Astrocyte of the spinal cord (primary cell): ENCODE measurements at places on chromosomes 7 and 10.

DNA sequence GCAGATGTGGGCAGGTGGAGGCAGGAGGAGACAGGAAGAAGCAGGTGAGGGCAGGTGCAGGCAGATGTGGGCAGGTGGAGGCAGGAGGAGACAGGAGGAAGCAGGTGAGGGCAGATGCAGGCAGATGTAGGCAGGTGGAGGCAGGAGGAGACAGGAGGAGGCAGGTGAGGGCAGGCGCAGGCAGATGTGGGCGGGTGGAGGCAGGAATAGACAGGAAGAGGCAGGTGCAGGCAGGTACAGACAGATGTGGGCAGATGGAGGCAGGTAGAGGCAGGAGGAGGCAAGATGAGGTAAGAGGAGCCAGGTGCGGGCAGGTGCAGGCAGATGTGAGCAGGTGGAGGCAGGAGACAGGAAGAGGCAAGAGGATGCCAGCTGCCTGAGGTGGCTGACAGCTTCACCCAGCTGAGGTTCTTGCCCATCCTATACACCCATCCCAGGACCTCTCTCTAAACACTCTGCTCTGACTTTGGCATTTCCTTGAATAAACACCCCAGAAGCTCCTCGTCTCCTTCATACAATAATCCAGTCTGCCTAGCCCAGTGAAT is 33.0 kb downstream of the PTPRE start:
- no peak for DNase-seq

GRCh38 chr10:121597504-121598262 is 561 bp downstream of the FGFR2 start:
- no peak for DNase-seq

- no peak for DNase-seq
Measured at GRCh38 chr10:132606031-132606491, 68.5 kb downstream of the INPP5A start.

DNA sequence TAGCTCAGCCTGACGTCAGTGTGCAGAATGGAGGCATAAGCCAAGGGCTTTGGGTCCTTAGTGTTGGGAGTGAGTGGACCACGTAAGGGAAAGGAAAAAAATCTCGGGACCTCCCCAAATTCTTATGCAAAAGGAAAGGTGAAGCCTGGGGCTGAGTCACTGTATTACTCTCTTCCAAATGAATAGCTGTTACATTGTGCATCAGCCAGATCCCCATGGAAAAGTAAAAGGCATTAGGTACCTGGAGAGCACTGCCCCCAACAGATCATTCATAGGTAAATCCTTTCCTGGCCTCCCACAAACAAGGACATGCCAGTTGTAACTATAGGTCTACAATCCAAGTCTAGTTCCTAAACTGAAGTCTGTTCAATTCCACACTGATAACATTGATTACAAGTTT is 170.5 kb downstream of the C1GALT1 start:
- no peak for DNase-seq

GRCh38 chr10:122331100-122331499 is 43.4 kb upstream of the PLEKHA1 start:
- DNase-seq, result no peak

DNA sequence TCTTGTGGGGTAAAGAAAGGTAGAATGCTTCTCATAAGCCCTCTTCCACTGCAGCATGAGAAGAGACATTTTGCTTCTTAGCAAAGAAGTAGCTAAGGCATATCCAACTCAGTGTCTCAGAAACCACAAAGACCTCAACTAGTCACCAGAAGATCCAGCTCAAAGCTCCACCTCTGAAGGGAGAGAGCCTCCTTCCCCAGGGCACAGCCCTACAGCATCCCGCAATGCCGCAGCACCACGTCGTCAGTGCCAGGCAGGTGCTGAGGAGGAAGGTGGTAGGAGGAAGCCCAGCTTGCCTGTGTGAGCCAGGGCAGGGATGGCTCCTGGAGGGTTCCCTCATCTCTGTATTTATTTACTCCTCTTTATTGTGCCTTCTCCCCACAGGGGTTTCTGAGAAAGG is 385.6 kb upstream of the NPVF start:
- DNase-seq, result no peak

GRCh38 chr7:101973130-101973529 is 155.7 kb downstream of the CUX1 start:
- no peak for DNase-seq

- DNase-seq, result no peak
Measured at GRCh38 chr7:141410353-141411000, 140.7 kb upstream of the AGK start.

DNA sequence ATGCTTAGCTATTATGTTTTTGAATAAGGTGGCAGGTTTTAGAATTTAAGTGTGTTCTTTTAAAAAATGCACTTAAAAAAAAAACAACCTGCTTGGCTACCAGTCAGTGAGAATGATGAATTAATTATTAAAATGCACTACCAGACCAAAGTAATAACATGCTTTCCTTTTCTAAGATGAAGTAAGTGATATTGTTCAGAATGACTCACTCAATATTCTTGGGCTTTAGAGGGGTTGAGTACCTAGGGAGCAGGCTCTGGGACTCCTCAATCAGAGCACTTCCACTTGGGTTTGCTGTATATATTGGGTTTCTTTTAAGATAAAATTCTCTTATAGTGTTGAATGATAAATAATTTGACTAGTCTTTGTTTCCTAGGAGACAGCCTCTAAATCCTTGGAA is 8.6 kb downstream of the STAM start:
- no peak for DNase-seq

- DNase-seq, result no peak
Measured at GRCh38 chr7:44327981-44328380, 2.6 kb upstream of the CAMK2B start.

DNA sequence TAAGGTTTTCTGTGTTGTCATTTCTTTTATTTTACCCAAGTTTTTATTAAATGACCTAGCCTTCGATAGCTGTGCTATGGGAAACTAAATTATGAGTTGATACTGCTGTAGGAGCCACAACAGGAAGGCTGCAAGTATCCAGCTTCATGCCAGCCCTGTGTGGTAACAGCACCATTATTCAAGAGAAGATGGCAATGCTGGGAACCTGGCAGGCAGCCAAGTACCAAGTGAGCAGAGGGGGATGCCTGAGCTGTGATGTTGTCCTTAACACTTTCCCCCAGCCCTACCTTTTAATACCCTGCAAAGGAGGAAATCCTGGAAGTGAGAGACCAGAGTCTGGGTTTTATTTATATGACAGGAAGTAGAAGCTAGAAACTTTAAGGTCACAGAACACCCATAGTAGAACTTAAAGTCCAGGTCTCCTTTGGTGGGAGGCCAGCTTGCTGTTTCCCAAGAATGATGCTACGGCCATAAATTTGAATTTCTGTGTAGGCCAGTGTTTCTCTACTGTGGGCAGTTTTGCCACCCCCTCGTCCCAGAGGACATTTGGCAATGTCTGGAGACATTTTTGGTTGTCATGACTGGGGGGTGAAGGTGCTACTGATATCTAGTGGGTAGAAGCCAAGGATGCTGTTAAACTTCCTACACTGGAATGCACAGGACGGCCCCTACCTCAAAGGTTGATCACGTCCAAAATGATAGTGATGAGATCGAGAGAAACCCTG is 9.2 kb upstream of the ATXN7L1 start:
- peak; percentile 24 for DNase-seq

GRCh38 chr10:112278871-112279270 is 4.3 kb upstream of the TECTB start:
- DNase-seq, result no peak

DNA sequence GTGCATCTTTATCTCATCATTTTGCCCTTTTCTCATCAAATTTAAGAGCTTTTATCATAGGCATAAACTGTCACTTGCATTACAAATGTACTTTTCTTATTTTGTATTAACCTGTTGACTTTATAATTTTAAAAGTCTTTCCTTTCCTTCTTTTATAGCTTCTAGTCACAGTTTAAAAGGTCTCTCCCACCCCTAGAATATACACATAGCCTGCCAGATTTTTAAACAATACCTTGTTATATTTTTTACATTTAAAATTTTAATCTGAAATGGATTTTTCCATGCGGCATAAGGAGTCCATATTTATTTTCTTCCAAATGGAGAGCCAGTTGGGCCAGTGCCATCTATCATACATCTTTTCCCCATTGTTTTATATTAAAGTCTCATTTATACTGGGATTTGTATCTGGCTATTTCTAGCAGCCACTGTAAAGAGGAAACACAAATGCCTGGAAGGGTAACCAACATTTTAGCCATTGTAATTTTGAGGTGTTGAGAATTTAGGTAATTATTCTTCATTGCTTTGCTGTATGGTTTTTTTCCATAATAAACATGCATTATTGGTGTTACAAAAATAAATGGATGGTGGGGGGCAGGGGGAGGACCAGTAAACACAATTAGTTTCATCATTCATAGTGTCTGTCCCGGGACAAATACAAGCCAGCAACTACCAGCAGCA is 92.8 kb downstream of the CCDC71L start:
- DNase-seq, result no peak

- peak; percentile 5 for DNase-seq
Measured at GRCh38 chr7:100632951-100633717, 8.2 kb downstream of the TFR2 start.

GRCh38 chr10:6069081-6069931 is 7.1 kb upstream of the IL2RA start:
- no peak for DNase-seq

GRCh38 chr10:17237915-17238444 is 9.9 kb downstream of the VIM start:
- DNase-seq, result no peak

DNA sequence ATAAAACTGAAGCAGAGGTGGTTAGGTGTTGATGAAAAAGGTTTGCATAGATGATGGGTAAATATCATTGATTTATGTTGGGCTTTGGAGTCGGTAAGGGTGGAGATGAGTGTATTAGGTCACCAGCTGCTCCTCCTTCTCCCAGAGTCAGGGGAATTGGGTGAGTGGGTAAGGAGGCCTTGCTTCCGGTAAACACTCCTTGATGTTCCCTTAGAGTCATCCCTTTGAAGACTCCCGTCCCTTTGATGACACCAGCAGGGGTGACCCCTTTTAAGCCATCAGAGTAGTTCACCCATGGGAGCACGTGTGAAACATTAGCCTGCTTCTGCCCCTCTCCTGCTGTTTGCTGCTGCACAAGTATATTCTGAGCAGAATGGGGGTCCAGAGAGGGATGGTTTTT is 92.2 kb upstream of the DKK1 start:
- DNase-seq, result no peak

DNA sequence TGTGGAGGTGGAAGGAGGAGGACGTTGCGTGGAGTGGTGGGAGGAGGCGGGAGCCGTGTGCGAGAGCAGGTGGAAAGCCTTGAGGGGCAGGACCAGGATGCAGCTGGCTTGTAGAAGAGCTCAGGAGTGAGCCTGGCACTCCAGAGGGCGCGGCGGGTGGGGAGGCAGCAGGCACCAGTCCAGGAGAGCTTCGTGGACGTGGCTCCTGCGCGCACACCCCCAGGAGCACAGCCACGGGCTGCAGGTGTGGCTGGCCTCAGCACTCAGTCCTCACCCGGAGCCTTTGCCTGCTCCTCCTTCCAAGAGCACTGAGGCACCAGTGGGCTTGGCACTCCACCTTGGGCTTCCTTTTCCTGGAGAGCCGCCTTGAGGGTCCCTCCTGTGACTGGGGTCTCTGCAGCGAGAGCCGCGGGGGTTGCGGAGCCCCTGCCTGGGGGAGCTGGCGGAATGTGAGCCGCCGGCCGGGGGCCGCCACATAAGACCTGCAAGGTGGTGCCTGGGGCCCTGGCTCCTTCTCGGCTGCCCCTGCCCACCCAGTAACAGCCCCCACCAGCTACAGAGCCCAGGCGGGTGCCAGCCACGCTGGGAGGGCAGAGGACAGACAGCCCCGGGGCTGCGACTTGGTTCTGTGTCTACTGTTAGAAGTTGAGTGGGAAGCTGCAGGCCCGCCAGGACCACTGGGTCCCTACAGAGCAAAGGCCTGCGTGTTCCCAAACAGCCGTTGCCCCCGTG is 11.1 kb downstream of the MAFK start:
- no peak for DNase-seq

- DNase-seq, result peak; percentile 78
Measured at GRCh38 chr7:41085244-41085643, 617.6 kb downstream of the INHBA start.

GRCh38 chr7:19871102-19871501 is 97.7 kb upstream of the TMEM196 start:
- no peak for DNase-seq

- no peak for DNase-seq
Measured at GRCh38 chr10:116753759-116754158, 11.4 kb upstream of the HSPA12A start.

DNA sequence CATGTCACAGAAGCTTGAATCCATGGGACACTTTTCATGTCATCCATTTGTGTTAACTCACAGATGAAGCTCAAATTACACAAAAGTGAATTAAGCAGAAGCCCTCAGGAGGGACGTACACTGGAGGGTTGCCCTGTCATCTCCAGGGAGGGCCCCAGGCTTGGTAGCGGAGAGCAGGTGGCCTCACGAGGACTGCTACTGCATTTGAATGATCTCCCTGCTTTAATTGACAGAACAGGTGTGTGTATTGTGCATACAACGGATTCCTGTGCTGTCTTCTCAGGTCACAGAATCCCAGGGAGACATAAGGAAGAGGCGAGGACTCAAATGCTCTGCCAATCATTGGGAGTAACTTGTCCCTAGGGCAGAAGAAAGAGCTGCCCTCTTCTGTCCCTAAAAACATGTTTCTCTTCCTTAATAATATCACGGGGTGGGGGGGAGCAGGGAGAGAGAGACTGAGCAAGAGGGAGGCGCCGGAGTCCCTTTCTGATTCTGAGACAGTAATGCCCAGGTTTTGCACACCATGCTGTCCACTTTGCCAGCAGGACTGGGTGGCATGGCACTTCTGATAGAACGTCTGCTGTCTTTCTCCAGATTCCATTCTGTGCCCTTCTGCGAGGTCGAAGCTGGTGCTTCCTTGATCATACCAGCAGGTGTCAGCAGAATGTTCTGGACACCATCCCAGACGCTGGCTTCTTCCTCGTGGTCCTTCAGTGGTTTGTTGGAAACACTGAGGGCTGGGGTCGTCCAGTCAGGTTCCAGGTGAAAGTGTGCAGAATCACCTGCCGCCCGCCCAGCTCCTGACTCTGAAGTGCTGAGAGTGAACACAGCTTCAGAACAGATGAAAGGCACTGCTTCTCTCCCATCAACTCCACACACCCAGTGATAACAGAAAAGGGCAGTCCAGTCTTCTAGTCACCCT is 26.2 kb upstream of the RASGEF1A start:
- peak; percentile 42 for DNase-seq

DNA sequence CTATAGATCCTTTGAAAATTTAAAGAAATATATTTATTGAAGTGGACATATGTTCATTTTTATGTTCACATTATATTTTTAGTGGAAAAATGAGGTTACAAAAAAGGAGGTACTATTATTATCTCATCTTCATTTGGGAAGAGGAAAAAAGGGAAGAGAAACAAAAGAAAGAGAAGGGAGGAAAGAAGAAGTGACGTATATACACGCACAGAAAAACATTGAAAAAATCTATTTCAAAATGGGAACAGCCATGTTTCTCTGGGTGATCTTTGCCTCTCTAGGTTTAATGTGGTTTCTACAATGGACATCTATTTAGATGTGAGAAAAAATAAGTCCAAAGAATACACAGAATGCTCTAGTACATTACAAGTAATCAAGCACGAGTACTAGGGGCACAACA is 14.8 kb downstream of the ANK3 start:
- DNase-seq, result no peak
